ENCODE measurements at places on chromosomes 11 and 22. TPM values are rescaled to one million over a fixed set of nuclear protein-coding genes. Genes with fewer than 3 reads are reported as not detected.

Gene PLAAT2
- 4.1 TPM for total RNA-seq

Gene CEND1
- 1.2 TPM for total RNA-seq

Gene DEUP1
- not detected for total RNA-seq

Gene GGT5
- not detected for total RNA-seq

Gene NXPE1
- total RNA-seq = not detected

Gene OR8H1
- total RNA-seq = not detected

Gene DYNC2H1
- total RNA-seq = 9.6 TPM

Gene OVCH2
- not detected for total RNA-seq
